Hematopoietic multipotent progenitor cell treated with erythropoietin and hydrocortisone succinate and interleukin-3 and kit ligand, for 6 days (in vitro differentiated cells): ENCODE measurements at places on chromosomes 12 and 14.

GRCh38 chr14:56241461-56241860 lies 123.2 kb downstream of the PELI2 start:
- DNase-seq, result no peak

GRCh38 chr12:26555139-26555538 lies 277.9 kb downstream of the ITPR2 start:
- no peak for DNase-seq

- DNase-seq, result no peak
These were observed 102.1 kb upstream of the DAAM1 start for GRCh38 chr14:59086241-59086882.

DNA sequence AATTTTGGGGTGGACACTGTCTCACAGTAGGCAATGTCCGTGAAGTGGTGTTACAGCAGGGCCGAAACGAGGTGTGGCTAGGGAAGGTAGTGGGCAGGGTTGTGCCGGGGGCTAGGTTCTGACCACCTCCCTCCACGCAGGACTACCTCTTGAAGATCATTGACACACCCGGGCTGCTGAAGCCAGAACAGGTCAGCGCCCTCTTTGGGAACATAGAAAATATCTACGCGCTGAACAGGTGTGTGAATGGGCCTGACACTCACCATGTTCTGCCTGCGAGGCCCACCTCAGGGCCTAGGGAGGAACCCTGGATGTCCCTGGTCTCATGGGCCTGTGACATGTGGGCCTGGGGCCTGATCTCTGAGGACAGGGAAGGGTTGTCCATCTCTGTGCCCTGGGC lies 24.6 kb downstream of the PLEKHG3 start:
- no peak for DNase-seq

- no peak for DNase-seq
These were observed 211.6 kb upstream of the SFSWAP start for GRCh38 chr12:131499160-131499863.

DNA sequence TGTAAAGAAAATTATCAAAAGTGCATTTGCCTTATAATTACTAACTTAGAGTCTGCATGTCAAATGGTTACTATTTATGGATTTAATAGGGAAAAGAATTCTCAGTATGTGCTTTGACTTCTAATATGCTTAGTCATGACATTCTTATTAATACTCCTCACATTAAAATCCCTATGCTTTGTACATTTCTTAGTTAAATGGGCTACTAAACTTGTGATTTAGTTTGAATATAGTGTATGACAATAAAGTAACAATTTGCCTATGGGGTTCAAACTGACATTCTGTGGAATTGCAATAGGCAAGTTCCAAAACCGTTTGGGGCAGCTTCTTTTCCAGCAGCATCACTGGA lies 361.9 kb upstream of the TMTC1 start:
- DNase-seq, result no peak

GRCh38 chr12:93889516-93890212 lies 212.5 kb downstream of the CRADD start:
- DNase-seq, result no peak

DNA sequence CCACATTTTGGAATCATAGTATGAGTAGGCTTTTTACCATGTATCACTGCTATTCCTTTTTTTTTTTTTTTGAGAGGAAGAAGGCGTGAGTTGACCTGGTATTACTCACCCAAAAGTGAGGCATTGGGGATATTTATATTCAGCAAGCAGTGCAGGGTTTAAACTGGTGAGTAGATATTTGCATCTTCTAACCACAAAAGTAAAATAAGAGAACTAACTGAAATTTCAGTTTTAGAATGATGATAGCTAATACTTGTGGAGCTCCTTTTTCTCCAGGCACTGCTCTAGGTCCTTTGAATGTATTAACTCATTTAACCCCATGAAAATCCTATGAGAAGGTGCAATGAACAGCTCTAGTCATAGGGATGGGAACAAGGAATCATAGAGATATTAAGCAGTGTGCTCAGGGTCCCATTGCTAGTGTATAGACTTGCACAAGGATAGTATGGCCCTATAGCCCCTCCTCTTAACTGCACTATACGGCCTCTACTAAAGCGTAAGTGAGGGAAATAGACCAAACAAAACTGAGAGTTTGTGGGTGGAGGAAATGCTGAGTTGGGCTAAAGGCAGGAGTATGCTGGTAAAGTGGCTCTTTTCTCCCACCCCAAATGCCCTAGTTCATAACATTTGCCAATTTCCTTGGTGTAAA lies 104.3 kb upstream of the MAX start:
- DNase-seq, result no peak

DNA sequence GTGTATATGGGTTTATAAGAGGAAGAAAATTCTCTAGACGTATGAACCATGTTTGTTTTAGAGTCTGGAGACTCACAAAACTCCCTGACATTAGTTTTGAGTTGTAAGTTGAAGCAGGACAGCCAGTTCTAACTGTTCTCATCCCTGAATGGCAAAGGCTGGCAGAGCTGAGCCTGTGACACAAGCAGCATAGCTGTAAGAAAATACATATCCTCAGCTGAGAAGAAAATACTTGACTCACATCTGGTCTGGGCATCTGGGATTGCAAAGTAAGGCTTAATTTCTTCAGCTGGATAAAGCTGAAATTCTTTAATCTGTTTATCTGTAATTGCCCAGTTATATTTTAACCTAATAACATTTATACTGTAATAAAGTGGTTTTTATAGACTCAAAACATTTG lies 156.3 kb downstream of the PELI2 start:
- no peak for DNase-seq

DNA sequence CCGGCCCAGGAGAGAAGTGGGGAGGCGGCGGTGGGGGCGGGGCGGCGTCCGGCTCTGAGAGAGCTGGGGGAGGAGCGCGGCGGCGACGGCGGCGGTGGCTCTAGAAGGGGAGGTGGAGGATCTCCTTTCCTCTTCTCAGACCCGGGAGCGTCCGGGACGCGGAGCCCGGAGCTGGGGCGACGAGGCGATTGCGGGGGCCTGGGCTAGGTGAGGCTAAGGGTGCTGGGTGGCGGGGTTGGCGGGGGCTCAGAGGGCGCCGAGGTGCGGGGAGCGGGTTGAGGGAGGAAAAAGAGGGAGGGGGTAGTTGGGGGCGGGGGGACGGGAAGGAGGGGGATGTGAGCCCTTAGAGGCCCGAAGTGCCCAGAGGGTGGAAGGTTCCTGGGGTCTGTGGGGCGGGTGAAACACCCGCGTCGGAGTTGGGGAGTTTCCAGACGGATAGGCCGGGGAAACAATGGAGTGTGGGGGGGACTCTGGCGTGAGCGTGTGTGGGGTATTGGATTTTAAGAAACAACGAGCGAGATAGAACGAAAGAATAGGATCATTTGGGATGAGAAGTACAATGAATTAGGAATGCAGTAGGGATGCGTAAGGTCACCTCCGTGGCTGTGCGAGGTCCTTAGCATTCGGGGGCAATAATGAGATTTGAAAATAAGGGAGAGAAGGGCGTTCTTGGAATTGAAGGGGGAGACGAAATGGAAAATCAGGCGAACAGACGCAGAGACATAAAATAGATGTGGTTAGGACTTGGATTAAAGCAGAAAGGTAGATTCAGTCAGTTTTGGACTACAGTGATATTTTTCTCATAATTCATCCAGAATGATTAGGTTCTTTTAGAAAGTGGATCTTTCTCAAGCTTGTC lies at the start of gene SPATS2:
SPATS2 (plus strand) TSS at position 82 of the 859 bp plus-strand sequence. CDS start 93,551 bp downstream, outside the sequence.
- DNase-seq, result peak; percentile 41

DNA sequence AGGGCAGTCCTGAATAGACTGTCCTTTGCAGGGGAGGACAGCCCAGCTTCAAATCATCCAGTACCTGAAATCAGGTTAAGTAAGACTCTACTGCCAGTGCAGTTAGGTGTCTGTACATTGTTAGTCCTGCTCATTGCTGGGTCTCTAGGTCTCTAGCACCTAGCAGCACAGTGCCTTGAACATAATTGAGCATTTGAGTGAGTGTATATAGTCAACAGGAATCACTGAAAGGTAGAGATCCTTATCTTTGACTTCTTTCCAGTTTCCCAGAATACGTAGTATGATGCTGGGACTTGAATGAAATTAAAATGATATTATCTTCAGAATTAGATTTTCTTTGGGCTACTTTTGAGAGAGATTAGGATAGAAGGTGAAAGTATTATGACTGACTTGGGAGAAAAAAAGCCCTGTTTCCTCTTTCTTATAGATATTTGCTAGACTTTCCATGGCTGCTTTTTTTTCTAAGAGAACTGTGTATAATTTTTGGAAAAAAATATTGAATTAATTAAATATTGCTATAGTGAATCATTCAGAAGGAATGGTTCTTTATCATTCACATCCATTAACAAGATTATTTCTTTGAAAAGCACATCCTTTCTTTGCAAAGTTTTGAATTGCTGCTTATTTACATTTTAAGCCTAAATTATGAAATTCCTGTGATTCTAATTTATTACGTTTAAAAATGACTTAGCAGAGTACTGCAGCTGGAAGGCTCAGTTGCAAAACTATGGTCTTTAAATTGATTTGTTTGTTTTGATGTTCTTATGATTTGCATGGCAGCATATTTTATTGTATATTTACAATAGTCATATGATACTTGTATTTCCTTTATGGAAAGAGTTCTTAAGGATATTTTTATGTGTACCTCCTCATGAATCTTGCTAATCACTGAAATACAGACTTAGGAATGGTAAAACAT lies 51.6 kb downstream of the PPP4R4 start:
- no peak for DNase-seq

DNA sequence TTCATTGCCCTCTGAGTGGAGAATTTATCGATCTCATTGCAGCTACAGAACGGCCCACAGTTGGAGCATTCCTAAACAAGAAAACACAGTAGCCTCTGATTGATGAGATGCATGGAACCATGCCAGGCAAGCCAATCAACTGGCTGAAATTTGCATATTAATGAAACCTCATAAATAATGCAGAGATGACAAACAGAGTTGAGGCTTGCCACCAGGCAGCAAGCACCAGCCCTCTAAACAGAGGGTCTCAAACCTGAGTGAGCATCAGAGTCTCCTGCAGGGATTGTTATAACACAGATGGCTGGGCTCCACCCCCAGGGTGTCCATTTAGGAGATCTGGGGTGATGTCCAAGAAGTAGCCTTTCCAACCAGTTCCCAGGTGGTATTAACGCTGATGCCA lies 60.9 kb upstream of the CMKLR1 start:
- no peak for DNase-seq

- no peak for DNase-seq
These were observed 192.9 kb upstream of the ALG10B start for GRCh38 chr12:38123566-38124246.

DNA sequence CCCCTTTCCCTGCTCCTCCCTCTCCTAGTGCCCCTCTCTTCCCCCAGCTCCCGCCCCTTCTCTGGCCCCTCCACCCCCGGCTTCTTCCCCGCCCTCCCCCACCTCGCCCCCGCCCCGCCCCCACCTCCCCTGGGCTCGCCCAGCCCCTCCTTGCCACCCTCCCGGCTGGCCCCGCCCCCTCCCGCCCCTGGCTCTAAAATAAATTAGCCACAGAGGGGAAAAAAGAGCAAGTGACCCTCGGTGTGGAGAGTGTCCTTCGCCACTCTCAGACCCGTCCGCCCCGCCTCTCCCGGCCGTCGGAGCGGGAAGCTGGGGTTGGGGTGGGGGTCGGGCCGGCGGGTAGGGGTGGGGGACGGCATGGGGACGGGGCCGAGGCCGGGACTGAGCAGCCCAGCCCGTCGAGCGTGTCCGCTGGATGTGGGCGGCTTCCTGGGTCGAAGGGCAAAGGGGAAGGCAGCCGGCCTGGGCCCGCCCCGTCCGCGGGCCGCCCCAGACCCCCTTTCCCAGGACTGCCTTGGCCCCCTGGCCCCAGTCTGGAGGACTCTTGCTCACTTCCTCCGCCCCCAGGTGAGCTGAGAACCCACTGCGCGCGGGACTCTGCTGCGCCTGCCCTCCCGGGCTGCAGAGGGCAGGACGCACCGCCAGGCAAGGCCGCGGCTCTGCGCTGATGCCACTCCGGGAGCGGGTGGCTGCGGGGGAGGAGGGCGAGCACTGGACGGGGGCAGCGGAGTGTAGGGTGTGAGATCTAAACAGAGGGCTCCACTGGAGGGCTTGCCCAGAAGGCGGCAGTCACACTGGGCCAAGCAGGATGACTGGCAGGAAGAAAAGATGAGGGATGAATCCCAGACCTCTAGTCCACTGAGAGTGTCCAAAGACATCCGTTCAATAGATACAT lies 570 bp upstream of the FIGNL2 start:
- DNase-seq, result no peak
